ENCODE measurements at places on chromosomes 11 and 22. TPM values are rescaled to one million over a fixed set of nuclear protein-coding genes. Genes with fewer than 3 reads are reported as not detected.

The SOX6 gene
- polyA plus RNA-seq: not detected

The RFPL3 gene
- not detected for polyA plus RNA-seq

The TMEM191B gene
- polyA plus RNA-seq: 1.3 TPM

The FANCF gene
- polyA plus RNA-seq: 21.8 TPM

GRCh38 chr22:27307545-27308247, 493.9 kb downstream of the MN1 start:
- no peak overlapping the region for H3K4me3 ChIP-seq
- no peaks in the 10 kb centered on the region for H3K36me3 ChIP-seq
- H3K27ac ChIP-seq: no peak overlapping the region
- DNase-seq: no peak
- no peaks in the 10 kb centered on the region for H3K27me3 ChIP-seq
- no peaks in the 10 kb centered on the region for H3K4me1 ChIP-seq

GRCh38 chr11:46565232-46565840, 28.5 kb downstream of the AMBRA1 start:
- no peak overlapping the region for H3K27ac ChIP-seq
- peaks cover 2% of the 10 kb centered on the region for H3K4me1 ChIP-seq
- no peaks in the 10 kb centered on the region for H3K36me3 ChIP-seq

- no peaks in the 10 kb centered on the region for H3K36me3 ChIP-seq
- no peak for DNase-seq
- H3K27me3 ChIP-seq: no peaks in the 10 kb centered on the region
- no peaks in the 10 kb centered on the region for H3K4me1 ChIP-seq
Measured at GRCh38 chr11:59394186-59394585, 32.0 kb downstream of the OR5A2 start.

DNA sequence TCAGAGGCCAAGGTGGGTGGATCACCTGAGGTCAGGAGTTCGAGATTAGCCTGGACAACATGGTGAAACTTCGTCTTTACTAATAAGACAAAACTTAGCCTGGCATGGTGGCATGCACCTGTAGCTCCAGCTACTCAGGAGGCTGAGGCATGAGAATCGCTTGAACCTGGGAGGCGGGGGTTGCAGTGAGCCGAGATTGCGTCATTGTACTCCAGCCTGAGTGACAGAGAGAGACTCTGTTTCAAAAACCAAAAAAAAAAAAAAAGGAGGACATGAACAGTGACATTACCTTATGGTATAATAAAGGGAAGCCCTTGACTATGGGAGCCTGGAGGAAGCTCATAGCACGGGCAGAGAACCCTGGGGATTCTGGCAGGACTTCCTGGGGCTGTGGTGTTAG, 16.5 kb upstream of the PLEKHB1 start:
- H3K27ac ChIP-seq: no peak overlapping the region
- H3K36me3 ChIP-seq: no peaks in the 10 kb centered on the region
- DNase-seq: no peak
- peaks cover 20% of the 10 kb centered on the region for H3K4me1 ChIP-seq
- no peaks in the 10 kb centered on the region for H3K27me3 ChIP-seq

DNA sequence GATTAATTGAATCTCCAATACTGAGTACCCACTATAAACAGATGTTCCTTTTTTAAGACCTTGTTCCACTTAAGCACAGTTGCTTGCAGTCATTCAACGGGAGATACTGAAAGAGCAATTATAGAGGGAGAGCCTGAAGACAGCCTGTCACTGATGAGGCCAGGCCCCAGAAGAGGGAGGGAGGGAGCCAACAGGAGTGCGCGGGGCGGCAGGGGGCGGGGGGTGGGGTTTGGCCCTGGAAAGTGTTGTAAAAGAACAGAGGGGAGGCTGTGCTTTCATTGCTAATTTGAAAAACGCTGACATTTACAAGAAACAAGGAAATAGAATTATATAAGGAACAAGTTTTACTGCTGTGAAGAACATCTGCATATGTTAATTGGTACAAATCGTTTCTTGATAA, 53.1 kb downstream of the MAP6 start:
- H3K27ac ChIP-seq: no peak overlapping the region
- no peaks in the 10 kb centered on the region for H3K36me3 ChIP-seq
- H3K4me3 ChIP-seq: no peak overlapping the region
- no peaks in the 10 kb centered on the region for H3K27me3 ChIP-seq
- DNase-seq: no peak

GRCh38 chr11:78299000-78299710, 110.4 kb downstream of the USP35 start:
- no peak overlapping the region for H3K27ac ChIP-seq
- no peaks in the 10 kb centered on the region for H3K36me3 ChIP-seq
- DNase-seq: no peak
- H3K4me1 ChIP-seq: no peaks in the 10 kb centered on the region
- no peak overlapping the region for H3K4me3 ChIP-seq

GRCh38 chr11:130555251-130555841, 106.9 kb downstream of the ADAMTS15 start:
- H3K36me3 ChIP-seq: no peaks in the 10 kb centered on the region
- H3K4me1 ChIP-seq: no peaks in the 10 kb centered on the region
- DNase-seq: no peak
